G401 (cell line): ENCODE measurements at places on chromosomes 6 and 20. TPM values are rescaled to one million over a fixed set of nuclear protein-coding genes. Genes with fewer than 3 reads are reported as not detected.

Gene HEY2
- total RNA-seq: not detected in 2 replicates

GRCh38 chr6:157049133-157049532 is 272.0 kb downstream of the ARID1B start:
- no peak for DNase-seq

GRCh38 chr6:43856005-43856765 is 86.2 kb downstream of the VEGFA start:
- peak; percentile 89 for DNase-seq

- DNase-seq: no peak
These were observed 26.5 kb downstream of the IGF2R start for GRCh38 chr6:159995405-159995804.

GRCh38 chr20:41935259-41935791 is 317.1 kb upstream of the CHD6 start:
- no peak for DNase-seq

- DNase-seq: no peak
These were observed 200.1 kb downstream of the HIVEP2 start for GRCh38 chr6:142744836-142745235.

DNA sequence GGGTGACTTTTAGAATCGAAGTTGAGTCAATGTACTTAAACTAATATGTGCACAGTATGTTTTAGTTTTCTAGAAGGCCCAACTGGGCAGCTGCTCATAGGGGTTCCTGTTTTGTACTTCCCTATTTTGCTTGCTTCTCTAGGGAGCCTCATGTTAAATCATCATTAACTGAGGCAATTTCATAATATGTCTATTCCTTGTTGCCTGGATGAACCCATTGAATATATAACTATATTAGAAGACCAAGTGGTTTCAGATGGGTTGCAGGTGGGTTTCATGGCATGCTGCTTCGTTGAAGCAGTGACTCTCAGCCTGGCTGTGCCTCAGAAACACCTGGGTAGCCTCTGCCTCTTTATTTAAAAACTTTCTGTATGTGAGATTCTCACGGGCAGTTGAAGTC is 22.2 kb downstream of the CARMIL1 start:
- DNase-seq: no peak

DNA sequence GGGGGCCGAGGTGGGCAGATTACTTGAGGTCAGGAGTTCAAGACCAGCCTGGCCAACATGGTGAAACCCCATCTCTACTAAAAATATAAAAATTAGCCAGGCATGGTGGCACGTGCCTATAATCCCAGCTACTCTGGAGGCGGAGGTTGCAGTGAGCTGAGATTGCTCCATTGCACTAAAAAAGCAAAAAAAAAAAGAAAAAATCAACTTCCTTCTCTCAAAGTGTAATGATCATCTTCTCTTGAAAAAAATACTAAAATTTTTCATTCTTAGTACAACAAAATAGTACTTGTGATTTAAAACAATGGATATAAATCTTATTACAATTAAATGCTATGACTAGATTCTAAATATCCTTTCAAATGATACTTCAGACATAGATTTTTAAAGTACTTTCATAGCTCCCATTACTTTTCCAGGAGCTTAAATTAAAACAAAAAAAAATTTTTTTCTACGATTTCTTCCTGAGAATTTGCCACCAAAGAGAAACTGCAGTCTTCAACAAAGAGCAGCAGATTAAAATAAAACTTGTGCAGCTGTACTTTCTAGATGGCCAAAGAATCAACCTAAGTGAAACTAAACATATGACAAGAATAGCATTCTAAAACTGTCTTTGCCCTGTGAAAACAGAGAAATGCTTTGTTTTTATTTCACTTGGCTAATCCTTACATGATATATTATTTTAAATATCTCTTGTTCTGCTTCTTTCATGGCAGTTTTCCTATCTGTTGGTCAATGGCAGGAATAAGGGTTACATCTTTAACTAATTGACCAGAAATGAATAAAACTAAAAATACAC is 75.2 kb downstream of the MAP3K5 start:
- no peak for DNase-seq

DNA sequence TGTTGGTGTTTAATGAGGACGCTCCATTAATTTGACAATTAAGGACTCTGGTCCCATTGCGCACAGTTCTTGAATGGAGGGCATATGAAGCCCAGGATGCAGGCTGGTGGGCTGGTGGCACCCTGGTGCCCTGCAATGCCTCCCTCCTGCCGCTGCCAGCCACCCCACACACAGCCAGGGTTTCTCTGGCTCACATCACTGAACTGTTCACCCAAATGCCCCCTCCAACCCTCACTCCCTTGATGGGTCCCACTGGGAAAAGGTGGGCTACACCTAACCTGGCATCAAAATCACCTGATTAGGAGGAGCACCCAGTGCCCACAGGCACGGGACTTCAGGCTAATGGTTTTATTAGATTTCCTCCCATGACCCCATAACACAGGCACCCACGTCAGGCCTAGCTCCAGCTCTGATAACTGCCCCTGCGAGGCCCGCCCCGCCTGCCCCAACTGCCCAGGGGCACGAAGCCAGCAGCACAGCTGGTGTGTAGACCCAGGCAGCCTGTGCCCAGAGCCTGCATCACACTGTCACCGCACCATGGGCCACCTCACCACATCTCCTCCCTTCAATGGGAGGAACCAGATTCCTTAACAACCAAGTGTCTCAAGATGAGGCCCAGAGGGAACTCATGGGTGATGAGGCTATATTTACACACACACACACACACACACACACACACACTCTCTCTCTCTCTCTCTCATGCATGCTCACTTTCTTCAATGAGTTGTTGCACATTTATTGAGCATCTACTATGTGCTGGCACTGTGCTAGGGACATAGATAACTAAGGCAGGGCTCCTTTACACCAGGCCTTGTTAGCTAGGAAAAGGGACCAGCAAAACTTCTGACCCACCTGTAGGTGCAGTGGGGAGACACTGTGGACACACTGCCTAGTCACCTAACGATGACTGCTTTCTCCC is 107.3 kb downstream of the NOL4L start:
- no peak for DNase-seq

DNA sequence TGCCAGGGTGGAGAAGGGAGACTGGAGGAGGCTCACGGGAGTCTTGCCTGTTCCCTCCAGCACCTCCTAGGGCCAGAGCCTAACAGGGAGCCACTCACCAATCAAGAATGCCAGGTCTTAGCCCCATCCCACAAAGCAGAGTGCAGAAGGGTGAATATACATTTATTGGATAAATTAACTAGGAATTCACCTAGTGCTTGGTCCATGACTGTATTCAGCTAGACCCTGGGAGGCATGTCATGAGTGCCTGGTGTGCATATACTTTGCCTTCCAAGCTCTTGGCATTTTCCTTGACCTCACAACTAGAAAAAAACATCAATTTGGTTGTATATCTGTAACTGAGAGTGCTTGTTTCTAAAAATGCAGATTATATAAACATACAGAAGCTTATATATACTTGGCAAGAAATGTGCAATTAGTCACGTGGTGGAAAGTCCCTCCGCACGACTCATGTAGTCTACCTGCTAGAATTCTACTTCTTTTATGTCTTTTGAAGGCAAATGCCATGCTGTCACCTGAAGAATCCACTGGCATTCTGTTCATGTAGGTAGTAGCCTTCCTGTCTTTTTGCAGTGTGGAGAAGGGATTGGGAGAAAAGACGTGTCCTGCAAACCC is 991.0 kb downstream of the KIF16B start:
- DNase-seq: no peak

DNA sequence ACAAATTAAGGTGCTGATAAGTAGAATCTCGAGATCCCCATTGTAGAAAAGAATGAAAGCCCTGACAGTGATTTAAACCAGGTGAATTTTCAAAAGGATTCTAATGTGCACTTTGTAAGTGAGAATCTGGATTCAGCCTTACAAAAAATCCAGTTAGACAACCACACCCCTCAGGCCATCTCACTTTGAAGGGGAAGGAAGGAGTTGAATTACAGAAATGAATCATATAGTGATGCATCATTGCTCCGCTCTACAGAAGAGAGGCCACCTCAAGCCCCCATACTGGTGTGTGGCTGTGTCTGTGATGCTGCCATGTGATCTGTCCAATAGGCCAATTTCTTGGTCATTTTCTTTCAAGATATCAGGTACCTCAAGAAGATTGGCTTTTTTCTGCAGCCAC is 85.5 kb upstream of the NT5E start:
- DNase-seq: no peak

GRCh38 chr20:12695937-12696336 is 312.8 kb upstream of the SPTLC3 start:
- DNase-seq: no peak

Gene DDX43
- not detected in 2 replicates for total RNA-seq

Gene MAPK13
- total RNA-seq: 0.07 and 0.12 TPM in 2 replicates

- no peak for DNase-seq
These were observed 41.9 kb upstream of the NR2E1 start for GRCh38 chr6:108123946-108124345.

Gene FOXA2
- not detected in 2 replicates for total RNA-seq

Gene C6orf132
- 0.18 TPM in 1 of 2 replicates, not detected in the other for total RNA-seq

DNA sequence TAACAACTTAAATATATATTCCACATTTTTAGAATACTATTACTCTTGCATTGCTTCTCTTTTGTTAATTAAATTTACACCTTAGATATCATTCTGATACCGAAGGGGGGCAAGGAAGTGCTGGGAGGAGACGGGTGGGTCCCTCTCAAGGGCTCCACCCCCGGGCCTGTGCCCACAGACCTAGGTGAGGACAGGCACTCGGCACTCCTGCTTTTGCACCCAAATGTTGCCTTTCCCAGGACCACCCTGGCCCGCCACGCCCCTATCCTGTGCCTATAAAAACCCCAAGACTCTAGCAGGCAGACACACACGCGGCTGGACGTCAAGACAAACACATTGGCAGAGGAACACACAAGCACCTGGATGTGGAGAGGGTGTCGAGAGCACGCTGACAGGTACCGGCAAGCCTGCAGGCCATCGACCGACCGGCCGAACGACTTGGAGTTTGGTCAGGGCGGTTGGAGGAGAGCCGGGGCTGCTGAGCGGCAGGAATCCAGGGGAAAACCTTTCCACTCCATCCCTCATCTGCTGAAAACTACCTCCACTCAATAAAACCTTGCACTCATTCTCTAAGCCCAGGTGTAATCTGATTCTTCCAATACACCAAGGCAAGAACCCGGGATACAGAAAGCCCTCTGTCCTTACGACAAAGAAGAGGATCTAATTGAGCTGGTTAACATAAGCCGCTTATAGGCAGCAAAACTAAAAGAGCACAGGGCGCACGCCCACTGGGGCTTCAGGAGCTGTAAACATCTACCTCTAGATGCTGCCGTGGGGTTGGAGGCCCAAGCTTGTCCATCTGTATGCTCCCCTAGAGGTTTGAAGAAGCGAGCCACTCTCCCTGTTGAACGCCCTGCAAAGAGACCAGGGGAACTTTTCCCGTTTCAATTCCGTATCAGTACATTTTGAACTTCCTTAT is 197.4 kb upstream of the PRSS16 start:
- DNase-seq: no peak

- no peak for DNase-seq
These were observed 28.1 kb upstream of the ASXL1 start for GRCh38 chr20:32329817-32330554.

DNA sequence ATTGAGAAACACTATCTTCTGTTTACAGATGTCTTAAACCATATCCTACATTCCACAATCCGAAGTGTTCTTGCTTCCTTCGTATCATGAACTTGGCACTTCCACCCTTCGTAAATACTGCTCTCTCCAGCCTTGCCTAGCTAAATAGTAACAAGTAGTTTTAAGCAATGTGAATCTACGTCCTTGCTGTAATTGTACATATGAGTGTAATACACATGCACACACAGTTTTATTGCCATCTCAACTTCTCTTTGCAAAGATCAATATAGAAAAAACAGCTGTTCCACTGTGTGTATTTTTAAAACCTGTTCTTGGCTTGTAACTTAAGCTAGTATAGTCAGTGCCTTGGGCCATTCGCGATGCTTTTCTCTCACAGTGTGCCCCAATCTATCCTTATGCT is 1524.7 kb downstream of the GRIK2 start:
- DNase-seq: no peak

Gene C20orf202
- total RNA-seq: not detected in 2 replicates

GRCh38 chr6:123551939-123552707 is 84.6 kb downstream of the TRDN start:
- no peak for DNase-seq

- no peak for DNase-seq
These were observed 56.5 kb downstream of the CD40 start for GRCh38 chr20:46174469-46175126.

Gene FOXS1
- total RNA-seq: 3.4 and 9.5 TPM in 2 replicates

DNA sequence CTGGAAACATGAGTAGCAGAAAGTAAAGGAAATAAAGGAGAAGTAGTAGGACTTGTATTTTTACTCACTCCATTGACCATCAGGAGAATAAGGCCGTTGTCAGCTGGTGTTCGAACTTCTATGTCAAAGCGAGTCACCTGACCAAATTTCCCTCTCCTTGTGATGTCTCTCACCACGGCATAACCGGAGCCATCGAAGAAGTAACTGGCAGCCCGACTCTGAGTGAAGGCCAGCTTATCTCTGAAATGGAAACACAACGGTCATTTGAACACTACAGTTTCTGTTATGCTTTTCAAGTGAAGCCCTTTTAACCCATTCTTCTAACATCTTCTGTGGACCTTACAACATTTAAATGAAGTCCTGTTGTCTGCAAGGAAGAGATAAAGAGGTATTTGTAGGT is 51.7 kb downstream of the FAM229B start:
- no peak for DNase-seq

GRCh38 chr20:46681032-46681854 is 8.0 kb downstream of the TP53RK start:
- DNase-seq: peak; percentile 80

DNA sequence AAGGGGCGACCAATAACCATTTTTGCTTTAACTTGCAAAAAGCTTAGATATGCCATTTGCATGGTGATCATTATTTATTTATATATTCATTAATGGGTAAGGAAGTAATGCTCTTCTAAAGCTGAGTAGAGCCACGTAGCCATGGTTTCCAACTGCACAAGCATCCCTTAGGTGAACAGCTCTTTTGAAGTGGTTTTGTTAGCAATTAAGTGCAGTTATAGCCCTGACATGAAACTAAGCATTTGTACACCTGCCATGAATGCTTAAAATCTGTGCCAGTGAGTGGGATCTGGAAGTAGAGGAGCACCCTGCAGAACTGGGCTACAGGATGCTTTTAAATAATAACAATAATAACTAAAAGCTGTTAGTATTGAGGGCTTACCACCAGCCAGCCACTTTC is 19.1 kb downstream of the TRAF3IP2 start:
- DNase-seq: no peak

Gene RSPH4A
- total RNA-seq: 0.31 and 1.3 TPM in 2 replicates

- no peak for DNase-seq
These were observed 54.4 kb downstream of the RTN4IP1 start for GRCh38 chr6:106574741-106575458.

- DNase-seq: no peak
These were observed 239.9 kb upstream of the CEP162 start for GRCh38 chr6:84467296-84467695.

Gene NNAT
- not detected in 2 replicates for total RNA-seq

Gene TAGAP
- 0.58 TPM in 1 of 2 replicates, not detected in the other for total RNA-seq

GRCh38 chr20:20092827-20093226 is 40.5 kb downstream of the CFAP61 start:
- DNase-seq: no peak
